NCI-H2029 (cell line): ENCODE measurements at places on chromosomes 7 and 10.

DNA sequence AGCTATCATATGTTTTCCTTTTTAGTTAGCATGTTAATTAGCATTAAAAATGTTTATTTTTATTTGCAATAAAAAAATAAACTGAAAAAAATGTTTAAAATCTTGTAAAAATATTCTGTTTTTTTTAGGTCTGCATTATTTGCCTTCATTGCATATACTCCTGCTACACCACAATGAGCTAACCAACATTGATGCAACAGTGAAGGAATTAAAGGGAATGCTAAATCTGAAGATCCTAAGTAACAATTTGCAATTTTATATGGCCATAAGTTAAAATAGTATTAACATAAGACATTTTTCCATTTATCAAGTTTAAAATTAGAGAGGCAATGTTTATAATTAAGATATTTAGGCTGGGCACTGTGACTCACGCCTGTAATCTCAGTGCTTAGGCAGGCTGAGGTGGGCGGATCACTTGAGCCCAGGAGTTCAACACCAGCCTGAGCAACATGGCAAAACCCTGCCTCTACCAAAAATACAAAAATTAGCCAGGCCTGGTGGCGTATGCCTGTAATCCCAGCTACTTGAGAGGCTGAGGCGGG lies 32.2 kb downstream of the LRRC72 start:
- no peak for DNase-seq

DNA sequence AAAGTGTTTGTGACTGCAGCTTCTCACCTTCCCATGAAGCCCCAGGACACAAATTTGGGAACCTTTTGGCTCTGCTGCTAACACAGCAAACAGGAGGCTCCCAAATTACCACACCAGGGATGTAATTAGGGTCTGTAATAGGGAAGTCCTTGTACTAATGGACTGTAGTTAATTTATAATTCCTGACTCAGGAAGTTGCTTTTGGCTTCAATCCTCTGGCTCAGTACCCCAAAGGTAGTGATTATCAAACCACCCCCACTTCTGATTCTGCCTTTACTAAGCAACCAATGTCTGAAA lies 3.8 kb upstream of the MALSU1 start:
- DNase-seq = no peak

DNA sequence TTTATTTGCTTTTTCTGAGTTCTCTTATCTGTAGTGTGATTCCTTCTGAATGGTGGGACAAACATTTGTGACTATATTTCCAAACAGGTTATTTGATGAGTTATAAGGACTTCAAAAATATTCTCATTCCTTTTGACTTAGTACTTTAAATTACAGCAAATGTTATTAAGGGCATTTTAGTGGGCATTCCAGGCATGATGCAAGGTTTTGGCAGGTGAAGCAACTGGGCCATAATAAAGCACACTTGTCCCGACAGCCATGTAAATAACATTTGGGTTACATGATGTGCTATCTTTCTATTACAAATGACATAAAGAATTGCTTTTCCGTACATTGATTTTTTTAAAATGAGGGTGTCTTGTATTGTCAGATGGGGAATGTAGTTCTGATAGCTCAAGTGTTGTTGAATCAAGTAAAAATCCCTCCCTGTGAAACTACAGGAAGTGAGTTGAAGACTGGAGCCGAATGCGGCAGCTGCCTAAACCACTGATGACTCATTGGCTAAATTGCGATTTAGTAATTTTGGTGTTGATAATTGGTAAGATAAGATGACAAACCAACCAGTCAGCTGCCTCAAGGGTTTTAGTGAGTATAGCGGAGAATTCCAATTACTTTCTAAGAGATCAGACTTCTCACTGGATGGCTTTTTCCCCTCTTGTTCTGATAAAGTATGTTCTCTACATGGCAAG lies 231.3 kb upstream of the NPY start:
- DNase-seq = no peak

- DNase-seq = no peak
Observed at GRCh38 chr7:378551-379455, 88.8 kb downstream of the FOXL3 start.

- peak; percentile 49 for DNase-seq
Observed at GRCh38 chr7:68682910-68683309, 915.4 kb upstream of the AUTS2 start.

DNA sequence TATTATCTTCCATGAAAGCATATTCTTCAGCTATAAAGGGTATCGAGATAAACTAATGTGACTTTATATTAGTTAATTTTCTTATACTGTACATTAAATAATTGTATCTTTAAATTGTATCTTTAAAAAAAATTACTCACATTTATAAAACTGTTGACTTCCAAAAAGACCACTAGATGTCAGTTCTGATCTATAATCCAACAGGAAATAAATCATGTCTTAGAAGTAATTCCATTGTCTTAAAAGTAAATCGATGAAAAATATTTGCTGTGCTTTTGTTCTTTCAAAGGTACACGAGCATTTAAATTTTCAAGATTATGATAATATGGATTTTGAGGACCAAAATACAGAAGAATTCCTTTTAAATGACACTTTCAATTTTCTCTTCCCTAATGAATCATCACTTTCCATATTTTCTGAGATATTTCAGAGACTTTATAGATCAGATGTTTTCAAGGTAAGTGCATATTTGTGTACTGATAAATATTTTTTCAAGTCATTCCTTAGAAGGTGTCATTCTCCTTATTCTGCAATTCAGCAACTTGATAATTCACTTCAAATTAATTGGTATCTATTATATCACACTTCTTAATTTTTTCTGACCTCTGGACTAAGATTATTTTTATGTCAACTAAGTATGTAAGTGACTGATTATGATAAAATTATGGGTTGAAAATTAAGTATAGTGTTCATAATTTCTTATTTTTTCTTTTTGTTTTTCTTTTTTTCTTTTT lies 138.5 kb downstream of the CPED1 start:
- DNase-seq = no peak

DNA sequence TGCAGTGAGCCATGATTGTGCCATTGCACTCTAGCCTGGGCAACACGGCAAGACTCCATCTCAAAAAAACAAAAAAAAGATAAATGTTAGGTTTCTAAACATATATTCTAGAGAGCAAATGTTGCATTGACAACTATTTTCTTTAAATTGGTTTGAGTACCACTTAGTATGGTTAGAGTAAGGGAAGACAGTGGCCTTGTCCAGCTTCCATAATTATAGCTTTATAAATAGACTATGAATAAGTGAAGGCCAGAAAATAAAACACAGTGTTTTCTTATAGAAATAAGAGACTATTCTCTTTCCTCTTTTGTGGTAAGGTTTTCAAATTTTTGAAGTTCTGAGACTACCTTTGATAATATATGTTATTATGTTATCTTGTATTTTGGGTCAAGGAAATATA lies 50.5 kb downstream of the EXOC4 start:
- DNase-seq = no peak

- DNase-seq = no peak
Observed at GRCh38 chr7:1357601-1358271, 101.5 kb downstream of the MICALL2 start.

DNA sequence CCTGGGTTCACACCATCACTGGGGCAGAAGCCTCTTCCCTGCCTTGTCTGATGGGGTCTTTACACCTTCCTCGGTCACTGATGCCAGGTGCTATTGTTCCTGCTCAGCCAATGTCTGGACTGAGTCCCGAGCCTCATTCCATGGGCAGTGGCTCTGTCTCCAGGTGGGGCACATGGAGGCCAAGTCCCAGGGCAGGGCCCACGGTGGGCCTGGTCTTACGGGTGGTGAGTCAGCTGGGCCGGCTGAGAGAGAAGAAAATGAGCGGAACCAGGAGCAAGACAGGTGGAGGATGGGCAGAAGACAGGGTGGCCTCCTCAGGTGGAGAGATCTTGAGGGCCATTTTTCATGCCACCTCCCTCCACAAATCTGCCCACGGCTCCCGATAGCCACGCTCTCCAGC lies 131.7 kb upstream of the FAM20C start:
- no peak for DNase-seq

GRCh38 chr10:78736926-78737630 lies 331.7 kb upstream of the ZMIZ1 start:
- no peak for DNase-seq

GRCh38 chr10:127047878-127048238 lies 142.6 kb downstream of the DOCK1 start:
- DNase-seq = no peak

GRCh38 chr10:133129859-133130495 lies 30.0 kb upstream of the KNDC1 start:
- no peak for DNase-seq

DNA sequence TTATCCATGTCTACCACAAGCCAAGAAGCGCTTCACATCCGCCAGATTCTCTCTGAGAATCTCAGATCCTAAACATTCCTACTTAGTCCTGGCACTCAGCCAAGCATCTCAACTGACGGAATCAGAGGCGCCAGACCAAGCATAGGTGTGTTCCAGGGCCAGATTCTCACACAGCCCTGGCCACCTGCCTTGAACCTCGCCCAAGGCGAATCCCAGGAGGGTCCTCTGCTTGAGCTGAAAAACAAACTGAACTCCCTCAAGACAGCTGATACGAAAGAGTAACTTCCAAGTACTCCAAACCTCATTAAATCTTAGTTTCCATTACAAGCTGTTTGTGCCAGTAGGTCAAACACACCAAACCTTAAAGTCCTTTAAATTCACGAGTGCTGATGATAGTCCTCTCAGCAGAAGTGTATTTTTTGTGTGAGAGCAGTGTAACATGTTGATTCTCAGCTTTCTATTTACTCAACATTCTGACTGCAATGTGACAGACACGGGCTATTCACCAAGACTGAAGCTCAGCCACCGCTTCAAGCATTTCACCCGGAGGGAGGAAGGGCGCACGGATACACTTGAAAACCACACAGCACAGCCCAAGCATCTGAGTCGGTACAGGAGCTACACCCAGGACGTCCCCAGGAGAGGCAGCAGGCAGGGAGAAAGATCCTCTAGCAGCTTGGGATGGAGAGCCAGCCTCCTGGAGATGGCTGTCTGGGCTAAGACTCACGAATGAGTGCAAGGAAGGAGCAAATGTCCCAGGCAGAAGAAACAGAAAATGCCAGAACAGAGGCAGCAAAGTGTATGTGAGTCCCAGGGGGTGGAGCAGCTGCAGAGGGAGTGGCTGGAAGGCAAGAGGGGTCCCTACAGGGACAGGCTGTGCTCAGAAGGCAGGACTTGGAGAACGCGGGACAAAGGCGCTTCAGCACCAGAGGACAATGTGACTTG lies 6.0 kb downstream of the PARD3 start:
- peak; percentile 60 for DNase-seq

DNA sequence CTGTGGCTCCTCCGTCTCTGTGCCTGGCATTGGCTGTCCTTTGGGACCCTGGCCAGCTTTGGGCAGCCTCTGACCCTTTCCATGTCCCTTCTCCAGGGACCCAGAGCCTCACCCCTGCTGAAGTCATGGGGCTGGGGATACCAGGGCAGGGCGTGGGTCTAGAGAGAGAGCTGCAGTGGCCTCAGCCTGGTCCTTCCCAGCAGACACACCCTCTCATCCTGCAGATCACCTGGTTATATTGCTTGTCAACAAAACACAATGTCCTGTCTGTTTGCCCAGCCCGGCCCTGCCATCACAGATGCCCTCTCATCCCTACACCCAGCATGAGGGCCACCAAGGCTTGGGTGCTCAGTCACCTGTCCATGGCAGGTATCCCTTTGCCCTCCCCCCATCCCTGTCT lies 1.8 kb downstream of the MUC17 start:
- DNase-seq = no peak

DNA sequence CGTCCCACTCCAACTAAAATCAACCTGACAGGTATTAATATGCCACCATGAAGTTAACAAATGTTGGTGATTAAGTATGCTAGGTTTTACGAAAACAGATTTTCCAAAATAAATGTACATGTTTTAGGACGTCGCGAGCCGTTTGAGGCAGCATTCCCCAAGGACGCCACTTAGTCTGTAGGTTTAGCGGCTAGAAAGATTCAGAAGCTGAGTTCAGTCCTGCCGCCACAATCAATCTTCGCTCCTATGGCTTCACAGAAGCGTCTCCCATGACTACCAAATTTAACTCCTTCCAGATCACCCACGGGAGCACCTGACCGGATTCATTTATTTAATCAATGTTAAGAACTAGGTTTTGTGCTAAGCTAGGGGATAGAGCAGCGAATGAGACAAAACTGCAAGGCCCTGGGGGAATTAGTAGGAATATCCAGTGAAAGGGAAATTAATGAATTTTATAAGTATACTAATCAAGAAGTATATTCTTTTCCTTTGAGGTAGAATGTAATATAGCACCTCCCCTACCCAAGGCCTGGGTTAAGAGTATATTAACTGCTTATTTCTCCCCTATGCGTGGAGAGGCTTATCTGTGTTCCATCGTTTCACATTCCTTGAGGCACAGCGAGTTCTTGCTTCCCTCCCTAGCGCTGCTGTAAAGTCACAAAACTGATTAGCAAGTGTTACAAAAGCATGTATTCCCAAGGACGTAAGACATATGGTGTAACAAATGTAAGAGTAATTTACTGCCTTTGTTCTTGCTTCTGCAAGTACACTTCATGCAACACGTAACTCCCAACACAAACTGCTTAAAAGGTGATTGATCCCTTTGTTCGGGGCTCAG lies 994 bp upstream of the CYP51A1 start:
- no peak for DNase-seq

DNA sequence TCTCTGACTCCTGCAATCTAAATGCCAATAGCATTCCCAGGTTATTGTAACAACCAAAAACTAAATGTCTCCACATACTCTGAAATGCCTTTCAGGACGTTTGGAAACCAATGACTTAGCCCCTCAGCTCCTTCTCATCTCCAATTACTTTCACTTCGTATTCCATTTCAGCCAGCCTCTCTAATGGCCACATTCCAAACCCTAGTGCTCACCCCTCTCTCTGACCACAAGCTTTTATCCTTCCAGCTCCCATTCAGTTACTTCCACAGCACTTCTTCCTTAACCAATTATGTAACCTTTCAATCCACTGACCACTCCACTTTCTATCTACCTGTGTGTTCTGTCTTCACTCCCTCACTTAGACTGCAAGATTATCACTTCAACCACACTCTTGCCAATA lies 4.3 kb downstream of the NOC3L start:
- peak; percentile 26 for DNase-seq

GRCh38 chr7:99767662-99768061 lies 16.3 kb downstream of the CYP3A4 start:
- DNase-seq = no peak

DNA sequence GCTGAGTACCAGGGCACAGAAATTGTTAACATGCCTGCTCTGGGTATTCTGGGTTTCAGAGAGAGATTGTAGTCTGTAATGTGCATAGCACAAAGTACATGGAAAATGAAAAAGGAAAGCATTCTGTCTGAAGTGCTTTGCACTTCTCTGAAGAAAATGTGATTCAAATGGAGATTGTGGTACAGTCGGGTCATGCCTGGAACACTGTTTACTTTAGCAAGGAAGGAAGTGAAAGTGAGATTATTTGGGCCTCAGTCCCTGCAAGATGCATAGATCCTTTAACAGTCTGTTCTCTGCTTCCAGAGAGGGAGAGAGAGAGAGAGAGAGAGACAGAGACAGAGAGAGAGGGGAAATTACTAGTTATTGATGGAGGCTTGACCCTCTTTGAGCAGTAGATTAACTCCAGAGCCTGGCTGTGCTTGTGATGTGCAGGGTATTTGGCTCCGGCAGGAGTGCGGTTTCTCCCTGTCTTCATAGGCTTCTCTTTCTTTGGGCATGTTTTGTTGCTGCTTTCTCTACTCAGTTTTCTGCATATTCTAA lies 5.4 kb downstream of the VWC2 start:
- no peak for DNase-seq

GRCh38 chr7:93663561-93664299 lies 89.2 kb upstream of the CALCR start:
- no peak for DNase-seq
